Astrocyte (in vitro differentiated cells and primary cell): ENCODE measurements at places on chromosomes 5 and 9.

GRCh38 chr5:130164966-130165365, 260.7 kb downstream of the CHSY3 start:
- DNase-seq = peak; percentile 27

GRCh38 chr5:17426104-17426749, 71.8 kb upstream of the TAF11L2 start:
- no peak for DNase-seq

DNA sequence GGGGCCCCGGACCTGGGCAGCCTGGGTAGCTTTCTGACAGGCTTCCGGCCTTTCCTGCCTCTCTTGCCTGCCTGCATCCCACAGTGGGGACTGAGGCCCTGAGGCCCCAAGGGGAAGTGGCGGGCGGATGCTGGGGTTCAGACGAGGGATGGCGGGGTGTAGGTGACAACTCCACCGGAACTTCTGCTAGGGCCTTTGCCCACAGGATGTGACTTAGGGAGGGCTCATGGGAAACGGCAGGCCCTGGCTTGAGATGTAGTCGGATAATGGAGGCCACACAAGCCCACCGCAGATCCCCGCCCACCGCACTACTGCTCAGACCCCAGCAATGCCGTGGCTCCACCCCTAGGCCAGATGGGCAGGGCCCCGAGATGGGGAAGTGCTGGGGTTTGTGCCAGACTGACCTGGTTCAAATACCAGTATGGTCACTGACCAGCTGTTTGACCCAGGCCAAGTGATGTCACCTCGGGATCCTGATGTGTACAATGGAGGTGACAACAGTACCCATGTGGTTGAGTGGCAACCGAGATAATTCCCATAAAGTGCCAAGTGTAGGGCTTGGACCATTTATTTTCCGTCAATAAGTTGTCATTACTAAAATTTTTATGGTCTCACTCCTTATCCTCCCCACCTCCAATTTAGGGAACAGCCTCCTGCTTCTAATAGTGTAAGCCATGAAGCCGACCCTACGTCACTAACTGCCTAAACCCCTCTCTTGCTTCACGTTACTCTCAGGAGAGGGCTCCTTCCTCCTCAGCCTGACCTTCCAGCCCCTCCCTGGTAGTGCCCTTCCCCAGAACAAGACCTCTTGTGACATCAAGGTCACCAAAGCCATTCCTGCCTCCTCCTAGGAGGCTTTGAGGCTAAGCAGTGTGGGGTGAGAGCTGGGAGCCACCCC, 2.5 kb upstream of the CDK9 start:
- DNase-seq = no peak

DNA sequence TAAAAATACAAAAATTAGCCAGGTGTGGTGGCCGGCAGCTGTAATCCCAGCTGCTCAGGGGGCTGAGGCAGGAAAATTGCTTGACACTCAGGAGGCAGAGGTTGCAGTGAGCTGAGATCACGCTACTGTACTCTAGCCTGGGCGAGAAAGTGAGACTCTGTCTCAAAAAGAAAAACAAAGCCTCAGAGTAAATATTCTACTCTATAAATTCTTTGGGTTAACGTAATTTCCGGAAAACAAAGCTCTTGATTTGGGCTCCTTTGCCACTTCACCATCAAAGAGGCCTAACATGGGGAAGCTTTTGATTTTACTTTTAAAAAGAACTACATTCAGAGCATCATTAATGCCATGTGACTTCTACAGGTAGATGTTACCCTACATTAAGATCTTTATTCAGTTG, 103.1 kb downstream of the SERINC5 start:
- no peak for DNase-seq

DNA sequence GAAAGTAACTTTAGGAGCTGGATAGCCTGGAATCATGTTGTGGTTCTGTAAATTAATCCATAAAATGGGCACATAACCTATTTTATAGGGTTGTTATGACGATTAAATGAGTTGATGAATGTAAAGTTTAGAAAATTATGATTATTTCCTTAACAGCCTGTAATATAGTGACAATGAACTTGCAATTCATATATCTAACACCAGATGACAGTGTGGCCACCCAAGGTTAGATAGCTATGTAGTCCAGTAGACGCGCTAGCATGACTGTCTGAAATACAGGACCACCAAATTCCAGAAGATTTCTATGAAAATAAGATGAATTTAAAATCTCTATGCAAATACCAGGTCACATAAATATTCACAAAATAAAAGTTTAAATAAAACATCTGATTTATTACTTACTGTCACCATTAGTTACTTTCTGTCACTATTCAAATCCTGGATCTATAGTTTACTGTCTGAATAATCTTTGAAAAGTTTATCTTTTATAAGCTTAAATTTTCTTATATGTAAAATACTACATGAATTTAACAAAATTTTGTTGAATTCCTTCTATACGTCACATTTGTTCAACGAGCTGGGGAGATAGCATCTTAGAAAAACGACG, 26.1 kb upstream of the MACIR start:
- DNase-seq = peak; percentile 21

- no peak for DNase-seq
Measured at GRCh38 chr5:39413771-39414170, 11.0 kb downstream of the DAB2 start.

DNA sequence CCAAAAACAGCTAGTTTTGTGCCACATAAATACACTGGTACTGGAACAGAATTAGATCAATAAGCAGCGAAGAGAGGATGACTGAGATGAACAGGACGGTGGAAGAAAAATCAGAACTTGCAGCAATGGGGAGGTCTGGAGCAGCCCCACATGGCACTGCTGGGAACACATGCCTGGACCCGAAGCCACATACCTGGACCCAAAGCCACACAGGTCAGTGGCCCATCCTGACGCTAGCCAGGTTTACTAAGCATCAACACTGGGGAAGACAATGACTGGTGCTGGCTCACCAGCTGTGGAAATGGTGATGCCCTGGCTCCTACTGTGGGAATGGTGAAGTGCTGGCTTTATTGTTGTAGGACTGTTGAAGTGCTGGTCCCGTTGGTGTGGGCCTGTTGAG, 139.7 kb upstream of the IRX4 start:
- DNase-seq = no peak

GRCh38 chr9:80074439-80074838, 502.7 kb downstream of the TLE4 start:
- DNase-seq = no peak
